ENCODE measurements at places on chromosomes 1 and 21. TPM values are rescaled to one million over a fixed set of nuclear protein-coding genes. Genes with fewer than 3 reads are reported as not detected.
A peak's percentile ranks its signal among the peaks of the same experiment; 100 is the strongest.

DNA sequence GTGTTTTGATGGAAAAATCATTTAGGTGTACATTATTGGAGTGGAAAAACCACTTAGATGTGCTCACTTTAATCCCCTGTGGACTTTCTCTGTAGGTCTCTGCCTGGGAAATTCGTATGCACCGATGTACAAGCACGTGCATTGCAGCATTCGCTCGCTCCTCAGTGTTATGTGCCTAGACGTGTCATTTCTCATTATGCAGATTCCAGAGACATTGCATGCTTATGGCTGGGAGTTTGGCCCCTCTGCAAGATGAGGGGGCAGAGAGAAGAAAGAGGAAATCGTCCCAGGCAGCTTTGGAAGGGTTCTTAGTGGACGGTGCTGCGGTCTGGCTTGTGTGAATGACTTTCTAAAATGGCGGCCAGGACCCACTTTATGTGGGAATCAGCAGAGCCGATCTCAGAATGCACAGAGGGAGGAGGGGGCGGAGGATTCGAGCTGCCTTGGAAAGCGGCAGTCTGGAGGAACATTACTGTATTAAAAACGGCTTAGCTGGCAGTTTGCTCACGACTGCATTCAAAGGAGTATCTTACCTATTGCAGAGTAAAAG lies 2.3 kb downstream of the SPEN start:
- DNase-seq = peak; percentile 47

DNA sequence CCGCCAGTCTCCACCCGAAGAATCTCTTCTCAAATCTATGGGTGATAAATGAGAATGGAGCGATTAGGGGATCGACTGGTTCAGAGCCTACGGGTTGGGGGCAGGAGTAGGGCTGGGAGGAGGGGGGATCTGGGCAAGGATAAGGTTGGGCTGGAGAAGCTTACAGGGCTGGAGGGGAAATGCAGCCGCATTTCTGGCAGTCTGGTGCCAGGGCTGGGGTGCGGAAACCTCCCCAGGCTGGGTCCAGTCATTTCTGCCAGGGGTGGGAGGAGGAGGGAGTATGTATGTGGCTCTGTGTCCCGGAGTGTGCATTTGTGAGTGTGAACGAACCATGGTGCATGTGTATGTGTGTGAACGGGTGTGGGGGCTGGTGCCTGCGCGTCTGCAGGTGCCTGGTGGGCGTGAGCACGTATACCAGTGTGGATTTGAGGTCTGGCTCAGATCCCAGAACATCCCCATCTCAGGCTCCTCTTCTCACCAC lies 10.2 kb downstream of the C1orf216 start:
- no peak for DNase-seq

PDZK1 gene
- total RNA-seq = not detected

DNA sequence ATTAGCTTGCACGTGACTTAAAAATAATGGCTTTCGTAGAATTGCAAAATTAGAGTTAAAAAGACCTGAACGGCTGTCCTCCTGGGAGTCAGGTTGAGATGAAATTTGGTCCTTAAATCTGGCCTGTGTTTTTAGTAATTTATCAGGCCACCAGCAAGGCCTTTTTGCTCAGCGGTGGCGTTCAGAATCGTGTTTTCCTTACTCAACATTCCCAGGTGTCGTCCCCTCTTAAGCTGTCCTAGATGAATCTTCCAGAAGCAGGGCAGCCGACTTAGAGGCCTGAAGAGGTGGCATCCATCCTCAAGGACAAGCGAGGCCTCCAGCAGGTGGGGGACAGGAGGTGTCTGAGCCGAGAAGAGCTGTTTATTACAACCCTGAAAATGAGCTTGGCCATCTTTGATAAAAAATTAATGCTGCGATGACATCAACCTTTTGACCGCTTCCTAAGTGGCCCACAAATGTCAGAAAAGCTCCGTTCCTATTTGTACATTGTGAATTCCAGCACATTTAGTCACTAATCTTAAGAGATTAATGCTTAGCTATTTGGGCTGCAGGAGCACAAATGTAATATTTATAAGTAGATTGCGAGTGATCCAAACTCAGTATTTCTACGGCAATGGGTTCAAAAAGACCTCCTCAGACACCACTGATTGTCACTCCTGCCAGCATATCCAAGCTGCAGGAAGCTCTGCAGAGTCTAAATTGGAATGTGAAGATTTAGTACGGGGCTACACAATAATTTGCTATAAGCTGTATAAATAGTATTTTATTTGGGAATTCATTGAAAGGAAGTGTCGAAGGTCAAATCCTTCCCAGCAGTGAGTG lies 344.1 kb upstream of the VAMP3 start:
- DNase-seq = no peak

DNA sequence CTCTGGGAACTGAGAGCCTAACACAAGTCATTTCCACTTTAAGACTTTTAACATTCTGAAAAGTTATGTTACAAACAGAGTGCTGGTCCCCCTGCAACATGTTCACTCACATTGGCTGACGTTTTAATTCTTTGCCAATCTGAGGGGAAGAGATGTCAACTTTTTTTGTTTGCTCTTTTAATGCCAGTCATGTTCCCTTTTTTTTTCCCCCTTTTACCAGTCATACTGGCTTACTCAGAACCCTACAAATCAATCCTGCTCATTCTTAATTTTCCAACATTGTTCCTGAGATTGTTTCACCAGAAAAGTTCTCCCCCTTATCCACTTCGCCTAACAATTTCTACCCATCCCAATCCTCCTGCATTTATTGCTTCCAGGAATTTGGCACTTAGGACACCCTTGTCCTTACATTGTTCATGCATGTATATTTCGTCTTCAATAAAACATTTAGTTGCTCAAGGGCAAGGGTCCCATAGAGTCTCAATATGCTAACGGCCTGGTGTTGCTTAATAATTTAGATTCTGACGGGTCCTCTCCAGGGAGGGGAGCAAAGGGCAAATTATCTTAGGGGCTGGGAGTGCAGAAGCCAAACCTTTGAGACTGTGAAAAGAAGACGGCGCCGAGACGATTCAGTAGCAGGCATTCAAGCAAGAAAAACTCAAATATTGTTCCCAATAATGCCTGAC lies 624 bp upstream of the CR1L start:
- no peak for DNase-seq

AMIGO1 gene
- 3.9 TPM for total RNA-seq

DNA sequence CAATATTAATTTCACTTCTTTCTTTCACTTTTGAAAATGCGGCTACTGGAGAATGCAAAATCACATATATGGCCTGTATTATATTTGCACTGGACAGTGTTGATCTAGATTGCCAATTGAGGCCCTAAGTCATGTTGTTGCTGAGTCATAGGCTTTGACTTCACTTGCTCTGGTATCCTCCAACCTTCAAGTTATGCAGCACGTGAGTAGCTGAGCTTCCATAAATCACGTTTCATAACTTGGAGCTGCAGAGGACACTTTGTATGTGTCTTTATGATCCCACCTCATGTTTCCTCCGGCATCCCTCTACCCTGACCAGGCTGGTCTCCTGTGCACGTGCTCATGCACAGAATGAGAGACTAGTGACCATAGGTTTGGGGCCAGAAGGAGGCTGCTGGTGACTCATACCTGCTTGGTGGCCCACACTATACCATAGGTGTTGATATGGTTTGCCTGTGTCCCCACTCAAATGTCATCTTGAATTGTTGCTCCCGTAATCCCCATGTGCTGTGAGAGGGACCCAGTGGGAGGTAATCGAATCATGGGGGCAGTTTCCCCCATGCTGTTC lies 103.0 kb upstream of the TSPAN2 start:
- DNase-seq = no peak

PLA2G2F gene
- 0.80 TPM for total RNA-seq

DNA sequence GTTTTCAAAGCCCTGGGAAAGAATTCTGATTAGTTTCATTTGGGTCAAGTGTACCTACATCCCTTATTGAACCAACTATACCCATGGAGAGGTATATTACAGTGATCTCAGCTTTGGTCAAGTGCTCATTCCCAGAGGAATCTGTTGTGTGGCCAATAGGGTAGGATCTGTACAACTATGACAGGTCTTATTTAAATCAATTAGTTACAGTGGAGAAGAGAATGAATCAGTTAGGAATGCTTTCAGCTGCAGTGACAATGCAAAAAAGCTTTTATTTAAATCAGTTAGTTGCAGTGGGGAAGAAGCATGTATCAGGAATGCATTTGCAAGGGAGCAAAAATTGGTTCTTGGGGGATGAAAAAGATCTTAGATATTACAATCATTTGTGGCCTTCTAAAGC lies 119.0 kb downstream of the FGGY start:
- no peak for DNase-seq

JAM2 gene
- total RNA-seq = 8.3 TPM

C1QC gene
- total RNA-seq = 200 TPM

GRCh38 chr21:36589352-36589971 lies 109.5 kb upstream of the SIM2 start:
- no peak for DNase-seq

GOLT1A gene
- 3.9 TPM for total RNA-seq
